ENCODE measurements at places on chromosomes 11 and 22.

GRCh38 chr22:35308480-35309021 is 8.9 kb downstream of the TOM1 start:
- DNase-seq: no peak

DNA sequence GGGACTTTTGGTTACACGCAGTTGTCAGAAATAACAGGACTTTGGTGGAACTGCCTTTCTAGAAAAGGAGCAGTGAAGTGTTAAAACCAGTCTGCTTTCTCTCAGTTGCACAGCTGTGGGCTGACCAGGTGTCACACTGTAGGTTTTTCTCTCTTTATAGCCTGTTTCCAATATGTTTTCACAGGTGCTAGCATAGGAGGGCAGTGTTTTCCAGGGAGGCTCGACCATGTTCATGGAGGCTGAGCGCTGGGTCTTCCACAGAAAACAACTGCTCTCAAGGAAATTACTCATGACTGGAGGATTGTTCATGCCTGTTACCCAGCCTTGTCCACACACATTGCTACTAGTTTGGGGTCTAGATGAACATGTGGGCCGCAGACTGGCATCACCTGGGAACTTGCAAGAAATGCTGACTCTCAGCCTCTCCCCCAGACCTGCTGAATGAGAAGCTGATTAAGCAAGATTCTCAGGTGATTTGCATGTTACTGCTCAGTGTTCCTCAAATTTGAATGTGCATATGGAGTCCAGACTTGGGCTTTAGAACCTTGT is 157.7 kb downstream of the MAML2 start:
- DNase-seq: no peak

DNA sequence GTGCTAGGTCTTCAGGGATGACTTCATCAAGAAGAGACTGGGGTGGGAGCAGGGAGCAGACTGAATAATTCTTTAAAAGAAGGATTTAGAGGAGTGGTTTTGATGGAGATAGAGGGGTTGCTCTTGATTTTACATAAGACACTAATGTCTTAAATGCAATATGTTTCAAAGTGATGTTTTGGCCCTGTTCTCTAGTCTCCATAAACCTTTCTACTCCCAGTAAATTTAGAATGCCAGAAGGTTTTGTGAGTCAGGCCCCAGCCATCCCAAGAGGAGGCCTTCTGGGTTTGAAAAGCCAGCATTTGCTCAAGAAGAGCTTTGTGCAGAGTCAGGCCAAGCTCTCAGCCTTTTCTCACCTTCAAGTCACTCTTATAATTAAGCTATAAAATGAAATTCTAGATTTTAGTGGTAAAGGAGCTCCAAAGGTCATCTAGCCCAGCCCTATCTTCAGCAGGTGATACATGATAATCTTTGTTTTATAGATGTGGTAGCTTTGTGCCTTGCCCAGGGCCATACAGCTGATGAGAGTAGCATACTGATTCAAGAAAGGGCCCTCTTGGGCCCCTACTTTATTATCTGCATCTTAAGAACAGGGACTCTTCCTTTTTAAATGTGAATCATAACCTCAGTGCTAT is 122.8 kb upstream of the MTNR1B start:
- DNase-seq: no peak

GRCh38 chr22:41302811-41303210 is 1.5 kb downstream of the ZC3H7B start:
- DNase-seq: no peak

- no peak for DNase-seq
Measured at GRCh38 chr11:123190518-123190917, 4.5 kb downstream of the CLMP start.

DNA sequence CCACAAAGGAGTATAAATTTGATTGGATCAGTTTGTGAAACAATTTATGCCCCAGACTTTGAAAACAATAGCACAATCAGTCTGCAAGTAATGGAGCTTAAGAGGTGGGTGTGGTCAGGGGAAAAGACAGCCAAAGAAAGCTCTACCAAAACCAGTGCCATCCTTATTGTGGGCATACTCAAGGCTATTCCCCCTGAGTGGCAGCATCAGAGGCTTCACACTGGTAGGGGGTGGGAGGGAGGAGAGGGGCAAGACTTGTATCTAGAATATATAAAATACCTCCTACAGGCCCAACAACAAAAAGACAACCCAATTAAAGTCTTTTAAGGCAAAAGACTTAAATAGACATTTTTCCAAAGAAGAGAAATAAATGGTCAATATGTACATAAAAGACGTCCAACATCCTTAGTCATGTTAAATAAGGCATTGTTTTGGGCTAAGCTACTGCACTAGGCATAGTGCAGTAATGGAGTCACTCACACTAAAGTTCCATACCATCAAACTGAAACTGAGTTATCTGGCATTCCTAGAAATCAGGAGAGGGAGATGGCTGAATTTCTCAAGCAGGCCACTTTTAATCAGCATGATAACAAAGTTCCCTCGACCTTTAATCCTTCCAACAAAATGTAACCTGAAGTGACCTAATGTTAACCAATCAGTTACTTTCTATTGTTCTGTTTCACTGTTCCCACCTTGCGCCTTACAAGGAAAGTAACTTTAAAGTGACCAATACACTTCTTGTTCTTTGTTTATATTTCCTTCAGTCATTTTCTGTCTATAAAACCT is 24.8 kb downstream of the NARS2 start:
- no peak for DNase-seq

DNA sequence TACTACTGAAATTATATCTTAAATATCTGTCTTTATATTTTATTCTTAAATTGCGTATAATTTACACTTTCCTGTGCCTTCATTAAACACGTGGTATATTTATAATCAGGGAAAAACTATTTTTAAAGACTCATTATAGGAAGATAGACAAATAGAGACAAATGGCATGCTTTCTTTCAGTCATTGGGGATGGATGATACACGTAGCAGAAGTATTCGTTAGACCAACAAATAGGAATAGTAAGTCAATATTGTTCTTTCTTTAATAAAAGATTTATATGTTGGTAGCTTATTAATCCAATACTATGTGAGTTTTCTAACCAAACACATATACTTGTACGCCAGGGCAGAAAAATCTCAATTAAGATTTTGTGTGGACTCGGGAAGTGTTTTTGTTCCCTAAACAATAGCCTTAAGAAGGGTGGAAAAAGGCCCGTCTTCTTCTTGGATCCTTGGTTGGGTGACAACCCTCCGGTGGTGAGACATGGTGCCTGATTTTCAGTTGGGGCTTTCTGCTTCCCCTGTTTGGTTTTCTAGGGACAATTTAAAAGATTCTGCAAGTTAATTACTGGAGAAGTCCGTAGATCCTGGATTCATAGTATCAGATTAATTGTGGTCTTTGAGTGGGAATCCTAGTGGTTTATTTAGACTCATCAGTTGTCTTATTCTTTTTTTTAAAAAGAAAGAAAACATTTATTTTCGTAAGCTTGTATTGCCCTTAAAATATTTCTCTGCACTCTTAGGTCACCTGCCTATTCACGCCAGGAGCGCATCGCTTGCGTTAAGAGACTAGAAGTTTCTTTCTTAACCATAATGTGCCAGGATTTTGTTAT is 83.5 kb upstream of the WNT7B start:
- DNase-seq: no peak

GRCh38 chr11:45872651-45873356 is 12.6 kb upstream of the MAPK8IP1 start:
- DNase-seq: peak; percentile 92

DNA sequence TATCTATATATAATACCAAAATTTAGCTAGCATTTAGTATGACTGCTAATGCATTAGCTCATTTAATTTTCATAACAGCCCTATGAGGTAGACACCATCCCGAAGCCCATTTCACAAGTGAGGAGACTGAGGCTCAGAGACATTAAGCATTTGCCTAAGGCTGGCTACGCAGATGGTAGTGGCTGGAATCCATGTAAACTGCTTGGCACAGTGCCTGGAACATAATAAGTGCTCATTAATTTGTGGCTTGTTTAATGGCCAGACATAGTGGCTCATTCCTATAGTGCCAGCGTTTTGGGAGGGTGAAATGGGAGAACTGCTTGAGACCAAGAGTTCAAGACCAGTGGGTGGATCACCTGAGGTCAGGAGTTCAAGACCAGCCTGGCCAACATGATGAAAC is 17.8 kb upstream of the TP53I11 start:
- no peak for DNase-seq

DNA sequence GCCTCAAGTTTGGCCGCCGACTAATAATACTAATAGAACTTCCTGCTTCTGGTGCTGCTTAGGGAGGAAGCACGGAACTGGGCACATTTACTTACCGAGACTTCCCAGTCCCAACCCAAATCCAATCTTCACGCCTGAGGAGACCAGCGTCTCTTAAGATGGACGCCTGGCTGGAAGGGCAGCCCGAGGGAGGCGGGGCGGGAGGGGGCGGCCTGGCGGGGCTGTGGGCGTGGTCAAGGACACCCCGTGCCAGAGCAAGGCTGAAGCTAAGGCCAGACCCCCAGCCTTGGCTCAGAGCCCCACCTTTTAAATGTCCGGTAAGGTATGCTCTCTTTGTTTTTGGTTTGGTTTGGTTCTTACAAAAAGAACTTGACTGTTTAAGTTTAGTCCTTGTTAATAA is at the start of gene GDPD4:
GDPD4 (minus strand) TSS at position 177 of the 400 bp plus-strand sequence. CDS start 16,549 bp downstream, outside the sequence.
- no peak for DNase-seq

- DNase-seq: peak; percentile 91
Measured at GRCh38 chr11:130124096-130124495, 35.5 kb upstream of the ST14 start.

- no peak for DNase-seq
Measured at GRCh38 chr11:2926611-2927051, 2.6 kb downstream of the PHLDA2 start.

GRCh38 chr11:69496202-69496557 is 14.7 kb downstream of the LINC01488 start:
- DNase-seq: no peak

- peak; percentile 50 for DNase-seq
Measured at GRCh38 chr11:113113801-113114704, 152.8 kb downstream of the NCAM1 start.

- DNase-seq: no peak
Measured at GRCh38 chr22:25197340-25197739, 2.3 kb upstream of the CRYBB3 start.

DNA sequence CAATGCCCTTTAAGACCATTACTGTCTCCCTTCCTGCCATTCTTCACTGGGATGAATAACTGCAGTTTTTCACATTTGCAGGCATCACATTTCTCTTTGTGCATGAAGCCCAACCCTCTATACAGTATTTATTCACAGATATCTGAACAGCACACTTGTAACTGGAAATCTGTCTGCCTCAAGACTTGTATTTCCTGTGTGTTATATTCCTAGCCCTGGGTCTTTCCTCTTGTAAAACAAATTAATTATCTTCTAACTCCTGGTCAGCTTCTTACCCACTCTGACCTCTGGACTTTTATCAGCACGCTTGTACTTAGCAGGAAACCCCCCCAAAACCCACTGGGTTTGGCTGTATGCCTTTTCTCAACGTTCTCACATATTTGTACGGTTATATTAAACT is 2.0 kb downstream of the CSRP3 start:
- no peak for DNase-seq

DNA sequence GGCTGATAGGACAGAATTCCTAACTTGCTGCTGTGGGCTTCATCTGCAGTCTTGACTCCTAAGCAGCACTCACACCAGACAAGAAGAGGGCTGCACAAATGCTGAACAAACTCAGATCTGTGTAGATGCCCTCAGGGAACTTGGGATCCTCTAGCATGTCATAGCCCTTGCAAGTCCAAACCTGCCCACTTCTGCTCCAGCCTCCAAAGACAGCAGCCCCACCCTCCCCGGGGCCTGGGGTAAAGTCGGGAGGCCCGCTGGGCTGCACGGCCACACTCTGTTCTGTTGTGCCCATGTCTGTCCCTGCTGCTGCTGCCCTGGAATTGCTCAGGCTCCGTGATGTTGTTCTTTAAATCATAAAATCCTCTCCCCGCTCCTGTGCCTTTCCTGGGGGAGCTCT is 28.3 kb downstream of the DRD2 start:
- DNase-seq: peak; percentile 8

- no peak for DNase-seq
Measured at GRCh38 chr22:46972901-46973831, 210.7 kb downstream of the TBC1D22A start.
